Amniotic stem cell (primary cell): ENCODE measurements at places on chromosomes 7 and 10.

GRCh38 chr7:116524609-116525297 lies at the start of gene CAV1:
Gene CAV1, plus strand, starts transcription at chr7:116525036. Its CDS starts 27 bp downstream, at chr7:116525063.
- peak; percentile 91 for DNase-seq

DNA sequence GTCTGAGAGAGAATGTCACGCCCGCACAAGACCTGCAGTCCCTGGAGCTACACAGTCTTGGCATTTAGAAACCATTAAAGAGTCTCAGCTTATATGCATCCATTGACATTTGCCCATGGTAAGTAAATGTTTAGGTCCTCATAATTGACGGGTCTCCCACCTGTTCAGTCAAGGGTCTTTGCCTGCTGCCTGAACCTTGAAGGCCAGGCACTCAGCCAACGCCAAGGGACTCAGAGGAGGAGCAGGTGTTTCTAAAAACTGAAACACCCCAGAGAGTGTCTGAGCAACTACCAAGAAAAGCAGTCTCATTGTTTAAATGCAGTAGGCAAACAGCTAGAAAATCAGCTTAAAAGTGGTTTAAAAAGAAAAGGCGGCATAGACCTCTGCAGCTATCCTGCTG lies 264.7 kb upstream of the AKR1E2 start:
- DNase-seq, result no peak

- DNase-seq, result no peak
These were observed 17.3 kb downstream of the NRAP start for GRCh38 chr10:113646336-113647201.

GRCh38 chr10:99527526-99528493 lies 4.9 kb upstream of the NKX2-3 start:
- DNase-seq, result no peak
